NCI-H446 (cell line): ENCODE measurements at places on chromosomes 2 and 18.

- no peak for DNase-seq
Measured at GRCh38 chr2:166091439-166091838, 36.4 kb downstream of the SCN1A start.

DNA sequence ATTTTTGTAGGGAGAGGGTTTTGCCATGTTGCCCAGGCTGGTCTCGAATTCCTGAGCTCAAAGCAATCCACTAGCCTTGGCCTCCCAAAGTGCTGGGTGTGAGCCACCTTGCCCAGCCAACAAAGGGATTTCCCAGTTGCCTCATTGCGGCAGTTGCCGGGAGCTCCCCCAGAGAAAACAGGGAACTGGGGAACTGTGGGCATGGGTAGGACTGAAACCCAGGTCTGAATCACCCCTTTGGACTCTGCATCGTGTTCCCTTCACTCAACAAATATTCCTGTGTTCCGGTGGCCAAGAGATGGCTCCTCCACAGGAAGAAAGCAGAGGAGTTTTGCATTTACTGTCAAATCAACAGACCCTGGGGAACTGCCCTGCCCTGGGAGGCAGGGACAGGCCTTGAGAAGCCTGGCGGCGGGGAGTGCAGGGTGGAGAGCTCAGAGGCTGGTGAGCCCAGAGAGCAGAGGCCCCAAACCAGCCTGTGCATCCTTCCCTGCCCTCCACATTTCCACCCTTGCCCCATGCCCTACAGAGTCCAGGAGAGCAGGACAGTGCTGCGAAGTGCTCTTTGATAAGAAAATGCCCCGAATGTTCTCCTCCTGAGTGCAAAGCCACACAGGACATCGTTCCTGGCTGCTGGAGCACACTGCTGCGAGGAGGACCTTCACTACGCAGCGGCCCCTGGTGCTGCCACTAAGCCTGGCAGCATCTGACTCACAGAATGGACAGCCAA is 24.9 kb downstream of the MYO7B start:
- no peak for DNase-seq

DNA sequence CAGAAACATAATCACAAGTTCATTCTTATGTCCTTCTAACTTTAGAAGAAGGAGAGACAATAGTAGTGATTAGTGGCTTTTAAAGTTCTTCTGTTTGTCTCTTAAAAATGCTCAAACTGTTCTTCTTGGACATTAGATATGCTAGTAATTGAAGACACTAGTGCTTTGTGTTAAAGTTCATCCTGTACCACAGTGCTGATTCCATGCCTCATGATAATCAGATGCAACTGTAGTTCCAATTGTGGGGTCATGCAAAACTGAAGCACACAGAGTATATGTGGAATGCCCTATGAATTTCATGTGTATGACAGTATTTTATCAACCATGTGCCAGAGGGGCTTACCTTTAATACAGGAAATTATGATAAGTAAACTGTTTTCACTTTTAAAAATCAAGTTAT is 11.4 kb upstream of the KCNJ13 start:
- DNase-seq = no peak

DNA sequence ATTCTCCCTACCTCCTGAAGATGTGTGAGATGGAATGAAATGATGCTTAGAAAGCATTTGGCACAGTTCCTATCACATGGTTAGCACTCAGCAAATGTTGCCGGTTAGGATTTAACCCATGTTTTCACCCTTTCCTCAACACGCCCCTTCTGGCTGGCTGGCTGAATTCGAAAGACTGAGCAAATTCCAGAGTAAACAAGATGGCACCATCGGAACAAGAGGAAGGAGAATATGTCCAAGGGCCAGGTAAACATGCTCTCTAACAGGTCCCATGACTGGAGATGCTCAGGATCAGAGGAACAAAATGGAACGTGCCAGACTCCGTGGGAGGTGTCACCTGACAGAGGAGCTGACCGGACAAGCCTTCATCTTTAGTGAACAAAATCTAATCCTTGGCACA is 145.6 kb downstream of the ANKRD44 start:
- DNase-seq = no peak

DNA sequence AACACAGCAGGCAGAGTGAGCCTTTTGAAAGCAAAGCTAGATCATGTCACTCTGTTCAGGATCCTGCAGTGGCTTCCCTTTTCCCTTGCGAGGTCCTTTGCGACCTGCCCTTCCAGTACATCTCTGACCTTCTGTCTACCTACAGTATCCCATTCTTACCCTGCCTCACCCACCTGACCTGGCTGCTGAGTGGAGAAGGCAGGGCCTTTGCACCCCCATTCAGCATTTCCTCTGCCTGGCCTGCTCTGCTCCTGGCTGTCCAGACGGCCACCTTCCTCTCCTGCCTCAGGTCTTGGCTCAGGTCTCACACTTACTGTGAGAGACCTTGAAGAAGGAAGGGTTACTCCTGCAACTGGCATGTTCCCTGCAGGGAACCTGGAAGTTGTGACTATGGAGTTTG is 77.4 kb downstream of the MAPRE2 start:
- DNase-seq = no peak
